BE2C (cell line): ENCODE measurements at places on chromosomes 13 and 19.

DNA sequence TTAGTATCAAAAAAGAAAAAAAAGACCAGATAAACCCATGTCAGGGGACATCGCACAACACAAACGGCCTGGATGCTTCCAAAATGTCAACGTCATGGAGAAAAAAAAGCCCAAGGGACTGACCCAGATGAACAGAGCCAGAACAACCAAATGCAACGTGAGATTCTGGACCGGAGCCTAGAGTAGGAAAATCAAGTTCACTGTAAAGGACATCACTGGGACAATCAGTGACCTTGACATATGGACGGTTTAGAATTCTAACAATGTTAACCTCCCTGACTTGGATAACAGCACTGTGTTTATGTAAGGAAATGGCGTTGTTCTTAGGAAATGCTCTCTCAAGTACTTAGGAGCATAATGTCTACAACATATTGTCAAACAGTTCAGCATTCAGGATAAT is 15.1 kb upstream of the EMP3 start:
- no peak for DNase-seq

GRCh38 chr13:113369189-113369588 is 5.3 kb upstream of the GRTP1 start:
- no peak for DNase-seq

DNA sequence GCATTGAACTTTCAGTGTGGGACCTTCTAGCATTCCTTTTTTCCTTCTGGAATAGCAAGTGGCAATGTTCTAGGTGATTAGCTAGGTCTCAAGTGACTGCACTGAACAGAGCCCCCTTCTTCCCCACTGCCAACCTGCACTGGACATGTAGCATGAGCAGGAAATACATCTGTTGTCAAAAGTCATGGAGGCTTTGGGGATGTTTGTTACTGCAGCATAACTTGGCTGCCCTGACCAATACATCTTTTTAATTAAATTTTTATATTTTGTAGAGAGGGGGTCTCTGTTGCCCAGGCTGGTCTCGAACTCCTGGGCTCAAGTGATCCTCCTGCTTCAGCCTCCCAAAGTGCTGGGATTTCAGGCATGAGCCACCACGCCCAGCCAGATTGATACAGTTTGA is 163.6 kb downstream of the CACNA1A start:
- DNase-seq = no peak

GRCh38 chr19:17074634-17075034 is 618 bp downstream of the HAUS8 start:
- no peak for DNase-seq

- peak; percentile 34 for DNase-seq
Measured at GRCh38 chr13:29454931-29455481, 140.5 kb downstream of the SLC7A1 start.

DNA sequence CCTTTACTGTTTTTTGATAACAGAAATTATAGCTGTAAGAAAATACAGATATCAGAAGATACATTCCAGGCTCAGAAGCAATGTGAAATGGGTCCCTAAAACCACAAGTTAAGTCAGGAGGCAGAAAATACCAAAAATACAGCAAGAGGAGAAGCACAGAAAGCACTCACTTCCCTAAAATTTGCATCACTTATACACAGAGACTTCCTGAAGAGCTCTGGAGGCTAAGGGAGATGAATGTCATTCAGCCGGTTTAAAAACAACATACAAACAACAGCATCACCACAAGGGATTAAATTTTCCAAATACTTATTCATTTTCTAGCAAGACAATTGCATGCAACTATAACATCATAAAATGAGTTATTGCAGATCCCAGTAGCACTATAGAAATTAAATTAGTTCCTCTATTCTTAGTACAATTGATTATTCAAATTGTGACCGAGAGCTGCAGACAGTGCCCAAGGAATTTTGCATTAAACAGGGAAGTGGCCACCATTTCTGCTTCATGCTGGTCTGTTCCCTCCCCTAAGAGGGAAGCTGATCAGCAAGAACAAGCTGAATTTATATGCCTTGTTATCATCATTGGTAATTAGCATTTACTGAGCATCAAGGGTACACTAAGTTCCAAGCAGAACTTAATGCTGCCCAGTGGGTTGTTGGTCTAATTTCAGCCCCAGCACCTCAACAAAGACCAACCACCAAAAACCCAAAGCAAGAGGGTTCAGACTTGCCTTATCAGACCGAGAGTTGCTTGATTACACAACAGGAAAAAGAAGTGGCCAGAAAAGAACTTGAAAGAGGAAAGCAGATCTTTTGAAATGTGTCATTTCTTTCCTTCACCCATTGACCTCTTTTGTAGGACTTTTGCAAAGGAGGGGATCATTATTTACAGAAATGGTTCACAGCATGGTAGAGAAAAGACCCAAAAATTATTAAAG is 140.7 kb downstream of the KCTD12 start:
- DNase-seq = no peak

DNA sequence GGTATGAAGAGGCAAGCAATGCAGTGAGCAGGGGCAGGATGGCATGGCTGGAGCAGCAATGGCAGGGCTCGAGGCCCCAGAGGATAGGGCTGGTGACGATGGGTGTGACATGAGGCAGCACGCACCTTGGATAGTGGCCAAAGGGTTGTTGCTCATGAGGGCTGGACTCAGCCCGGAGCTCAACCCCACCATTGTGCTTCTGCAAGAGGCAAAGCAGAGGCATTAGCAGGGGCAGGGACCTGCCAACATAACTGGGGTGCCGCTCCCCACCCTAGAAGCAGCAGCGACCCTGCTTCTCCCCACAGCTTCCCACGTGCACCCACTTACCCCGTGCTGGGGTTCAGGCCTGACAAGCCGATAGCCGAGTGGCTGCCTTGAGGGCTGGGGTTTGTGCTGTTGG is 15.8 kb downstream of the ZNF574 start:
- peak; percentile 71 for DNase-seq

DNA sequence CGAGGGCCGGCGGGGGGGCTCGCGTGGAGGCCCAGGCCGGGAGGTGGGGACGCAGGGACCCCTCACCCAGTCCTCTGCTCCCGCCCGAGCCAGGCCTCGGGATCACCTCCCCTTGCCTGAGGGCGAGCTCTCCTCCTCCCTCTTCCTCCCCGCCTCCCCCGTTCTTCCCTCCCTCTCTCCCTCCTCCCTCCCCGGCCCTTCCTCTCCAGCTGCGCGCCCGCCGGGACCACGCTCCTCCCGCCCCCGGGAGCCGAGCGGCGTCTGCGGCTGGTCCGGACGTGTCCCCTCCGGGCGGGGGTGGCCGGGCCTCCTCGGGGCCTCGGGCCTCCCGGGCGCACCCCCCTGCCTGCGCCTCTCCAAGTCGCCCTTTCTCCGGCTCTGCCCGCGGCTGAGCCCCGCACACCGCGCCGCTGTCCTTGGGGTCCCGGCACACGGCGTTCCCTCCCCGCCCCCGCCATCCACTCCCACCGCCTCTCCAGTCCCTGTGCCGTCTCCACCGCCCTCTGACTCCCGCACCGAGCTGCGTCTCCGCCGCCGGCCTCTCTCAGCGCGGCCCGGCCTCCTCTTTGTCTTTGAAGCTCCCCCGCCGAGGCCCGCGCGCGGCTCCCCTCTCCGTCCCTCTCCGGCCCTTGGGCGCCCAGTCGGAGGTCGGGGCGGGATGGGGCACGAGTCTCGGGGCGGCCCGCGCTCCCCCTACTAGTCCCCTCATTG is 5.7 kb downstream of the SOX1 start:
- DNase-seq = no peak

DNA sequence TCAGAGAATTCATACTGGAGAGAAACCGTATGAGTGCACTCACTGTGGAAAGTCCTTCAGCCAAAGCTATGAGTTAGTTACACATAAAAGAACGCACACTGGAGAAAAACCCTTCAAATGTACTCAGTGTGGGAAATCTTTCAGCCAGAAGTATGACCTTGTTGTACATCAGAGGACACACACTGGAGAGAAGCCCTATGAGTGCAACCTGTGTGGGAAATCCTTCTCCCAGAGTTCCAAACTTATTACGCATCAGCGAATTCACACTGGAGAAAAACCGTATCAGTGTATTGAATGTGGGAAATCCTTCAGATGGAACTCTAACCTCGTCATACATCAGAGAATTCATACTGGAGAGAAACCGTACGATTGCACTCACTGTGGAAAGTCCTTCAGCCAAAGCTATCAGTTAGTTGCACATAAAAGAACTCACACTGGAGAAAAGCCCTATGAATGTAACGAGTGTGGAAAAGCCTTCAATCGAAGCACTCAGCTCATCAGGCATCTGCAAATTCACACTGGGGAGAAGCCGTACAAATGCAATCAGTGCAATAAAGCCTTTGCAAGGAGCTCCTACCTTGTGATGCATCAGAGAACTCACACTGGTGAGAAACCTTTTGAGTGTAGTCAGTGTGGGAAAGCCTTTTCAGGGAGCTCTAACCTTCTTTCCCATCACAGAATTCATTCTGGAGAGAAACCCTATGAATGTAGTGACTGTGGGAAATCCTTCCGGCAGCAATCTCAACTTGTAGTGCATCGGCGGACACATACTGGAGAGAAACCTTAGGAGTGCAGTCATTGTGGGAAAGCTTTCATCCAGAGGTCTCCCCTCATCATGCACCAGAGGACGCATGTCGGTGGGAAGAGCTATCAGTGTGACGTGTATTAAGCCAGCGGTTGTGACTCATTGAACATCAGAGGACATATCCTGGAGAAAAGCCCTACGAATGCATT is 16.5 kb upstream of the ZNF8 start:
- DNase-seq = no peak

- DNase-seq = no peak
Measured at GRCh38 chr19:10089801-10090375, 3.8 kb downstream of the SHFL start.

- DNase-seq = no peak
Measured at GRCh38 chr19:49567861-49568441, 12.4 kb downstream of the NOSIP start.

GRCh38 chr13:87889254-87889653 is 218.1 kb downstream of the SLITRK5 start:
- no peak for DNase-seq

DNA sequence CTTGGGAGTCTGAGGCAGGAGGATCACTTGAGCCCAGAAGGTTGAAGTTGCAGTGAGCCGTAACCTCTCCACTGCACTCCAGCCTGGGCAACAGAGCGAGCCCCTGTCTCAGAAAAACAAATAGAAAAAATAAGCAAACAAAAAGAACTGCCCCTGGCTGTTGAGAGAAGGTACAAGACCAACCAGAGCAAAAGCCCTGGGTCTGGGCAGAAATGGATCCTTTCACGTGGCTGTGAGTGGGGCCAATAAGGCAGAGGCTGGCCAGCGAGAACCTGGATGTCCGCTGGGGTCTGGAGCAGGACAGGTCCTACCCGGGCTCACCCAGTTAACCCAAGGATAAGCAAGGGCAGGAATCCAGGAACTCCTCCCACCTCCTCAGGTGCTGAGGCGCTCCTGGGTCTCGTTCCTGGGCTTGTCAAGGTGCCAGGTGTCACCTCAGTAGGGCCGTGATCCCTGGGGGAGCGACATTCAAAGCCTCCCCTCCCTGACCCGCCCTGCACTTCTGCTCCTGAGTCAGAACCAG is 4.7 kb upstream of the SLC5A5 start:
- DNase-seq = no peak

DNA sequence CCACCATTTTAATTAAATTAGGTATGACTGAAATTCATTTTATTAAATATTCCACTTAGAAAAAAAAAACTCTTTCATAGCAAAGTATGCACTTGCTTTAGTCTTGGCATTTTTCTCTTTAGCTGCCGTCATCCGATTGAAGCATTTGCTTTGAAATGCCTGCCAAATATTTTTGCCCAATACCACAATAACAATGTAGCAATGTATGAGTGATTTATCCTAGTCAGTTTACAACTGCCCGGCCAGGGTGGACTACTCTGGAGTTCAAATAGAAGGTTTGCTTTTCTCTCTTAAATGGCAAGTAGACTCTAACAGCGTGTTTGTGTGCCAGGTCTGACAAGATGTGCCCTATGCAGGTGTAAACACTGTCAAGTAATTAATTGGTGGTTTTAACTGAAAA is 675.3 kb upstream of the SGCG start:
- DNase-seq = no peak

- no peak for DNase-seq
Measured at GRCh38 chr19:2449019-2449418, 7.7 kb downstream of the LMNB2 start.

GRCh38 chr13:66659701-66660467 is 570.3 kb downstream of the PCDH9 start:
- DNase-seq = no peak

- no peak for DNase-seq
Measured at GRCh38 chr13:23960566-23961156, 63.4 kb upstream of the C1QTNF9B start.

GRCh38 chr19:50720921-50721381 is 1.3 kb upstream of the SHANK1 start:
- DNase-seq = no peak
